ENCODE measurements at places on chromosomes 3 and 15.
A peak's percentile ranks its signal among the peaks of the same experiment; 100 is the strongest.

- DNase-seq: no peak
Measured at GRCh38 chr3:168457954-168458539, 362.3 kb upstream of the GOLIM4 start.

DNA sequence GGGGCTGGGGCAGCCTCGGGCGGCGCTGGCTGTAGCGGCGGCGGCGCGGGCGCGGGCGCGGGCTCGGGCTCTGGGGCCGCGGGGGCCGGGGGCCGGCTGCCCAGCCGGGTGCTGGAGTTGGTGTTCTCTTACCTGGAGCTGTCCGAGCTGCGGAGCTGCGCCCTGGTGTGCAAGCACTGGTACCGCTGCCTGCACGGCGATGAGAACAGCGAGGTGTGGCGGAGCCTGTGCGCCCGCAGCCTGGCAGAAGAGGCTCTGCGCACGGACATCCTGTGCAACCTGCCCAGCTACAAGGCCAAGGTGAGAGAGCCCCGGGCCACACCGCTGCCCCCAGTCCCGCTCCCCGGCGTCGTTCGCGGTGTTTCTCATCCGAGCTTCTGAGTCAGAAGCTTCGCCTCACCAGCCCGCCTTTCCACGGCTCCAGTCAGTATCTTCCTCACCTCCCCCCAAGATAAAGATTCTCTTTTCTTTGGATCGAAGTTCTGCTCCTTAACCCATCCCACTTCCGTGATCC is 600 bp downstream of the FBXO45 start:
- peak; percentile 66 for DNase-seq

DNA sequence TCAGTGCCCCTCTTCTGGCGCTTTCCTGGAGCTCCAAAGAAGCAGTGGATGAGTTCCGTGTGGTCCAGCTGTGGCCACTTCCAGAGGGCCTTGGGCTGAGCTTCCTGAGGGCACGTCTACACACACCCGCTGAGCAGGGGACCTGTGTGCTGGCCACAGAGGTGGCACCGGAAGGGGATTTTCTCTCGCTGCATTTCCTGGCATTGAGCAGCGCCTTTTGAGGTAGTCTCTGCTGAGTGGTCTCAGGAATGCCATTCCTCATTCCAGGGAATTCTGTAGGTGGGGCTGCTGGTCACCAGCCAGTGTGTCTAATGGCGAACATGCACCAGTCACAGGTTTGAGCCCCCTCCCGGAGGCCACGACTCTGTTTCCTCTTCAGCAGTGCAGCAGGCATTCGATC is 48.1 kb downstream of the AMOTL2 start:
- no peak for DNase-seq

DNA sequence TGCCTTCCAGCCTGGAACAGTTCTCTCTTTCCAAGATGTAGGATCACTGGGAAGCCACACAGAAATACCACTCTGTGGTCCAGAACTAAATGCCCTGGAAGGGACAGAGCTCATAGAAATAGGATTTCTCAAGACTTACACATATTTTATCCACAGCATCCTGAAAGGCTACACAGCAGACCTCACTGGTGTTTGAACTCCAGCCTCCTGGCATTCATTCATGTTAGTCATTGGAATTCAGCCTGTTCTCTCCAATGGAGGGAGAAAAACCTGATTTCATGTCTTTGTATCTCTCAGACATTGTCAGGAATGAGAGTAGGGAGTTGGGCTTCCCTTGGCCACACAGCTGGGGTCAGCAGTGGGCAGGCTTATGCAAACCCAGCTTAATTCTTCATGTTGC is 121.1 kb upstream of the PPP2R3A start:
- no peak for DNase-seq

GRCh38 chr3:123657111-123657510 is 72.3 kb upstream of the HACD2 start:
- DNase-seq: no peak

DNA sequence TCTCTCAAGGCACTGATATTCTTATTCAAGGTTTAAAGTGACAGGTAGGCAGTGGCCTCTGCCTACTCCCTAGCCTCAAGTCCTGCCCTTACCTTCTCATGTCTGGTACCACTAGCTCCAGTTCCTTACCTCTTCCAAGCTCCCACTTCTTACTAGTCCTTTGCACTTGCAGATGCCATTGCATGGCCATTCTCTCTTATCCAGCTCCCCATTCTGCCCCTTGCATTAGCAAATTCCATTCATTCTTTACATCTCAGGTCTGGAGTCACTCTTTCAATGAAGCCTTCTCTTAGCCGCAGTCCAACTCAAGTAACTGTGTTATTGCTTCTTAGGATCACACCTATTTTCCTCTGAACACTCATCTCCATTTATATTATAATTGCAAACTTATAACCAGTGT is 807.1 kb downstream of the EDEM1 start:
- DNase-seq: no peak

- no peak for DNase-seq
Measured at GRCh38 chr15:67311731-67312130, 57.1 kb downstream of the IQCH start.

DNA sequence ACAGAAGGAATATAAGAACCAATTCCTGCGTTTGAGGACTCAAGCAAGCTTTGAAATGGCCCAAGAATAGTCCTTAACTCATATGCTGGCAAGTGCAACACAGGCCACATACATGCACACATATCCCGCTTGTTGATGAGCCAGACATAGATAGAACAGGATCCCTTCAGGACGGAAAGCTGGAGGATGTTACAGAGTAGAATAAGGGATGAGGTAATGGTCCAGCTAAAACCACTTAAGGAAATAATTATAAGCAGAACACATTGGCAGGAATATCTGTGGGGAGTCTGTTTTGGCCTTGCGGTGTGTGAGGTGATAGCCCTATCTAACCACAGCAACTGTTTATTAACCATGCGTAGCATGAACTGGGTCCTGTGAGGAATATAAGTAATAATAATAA is 25.0 kb downstream of the SCG3 start:
- no peak for DNase-seq

GRCh38 chr3:141972399-141972798 is 96.0 kb downstream of the ATP1B3 start:
- no peak for DNase-seq

DNA sequence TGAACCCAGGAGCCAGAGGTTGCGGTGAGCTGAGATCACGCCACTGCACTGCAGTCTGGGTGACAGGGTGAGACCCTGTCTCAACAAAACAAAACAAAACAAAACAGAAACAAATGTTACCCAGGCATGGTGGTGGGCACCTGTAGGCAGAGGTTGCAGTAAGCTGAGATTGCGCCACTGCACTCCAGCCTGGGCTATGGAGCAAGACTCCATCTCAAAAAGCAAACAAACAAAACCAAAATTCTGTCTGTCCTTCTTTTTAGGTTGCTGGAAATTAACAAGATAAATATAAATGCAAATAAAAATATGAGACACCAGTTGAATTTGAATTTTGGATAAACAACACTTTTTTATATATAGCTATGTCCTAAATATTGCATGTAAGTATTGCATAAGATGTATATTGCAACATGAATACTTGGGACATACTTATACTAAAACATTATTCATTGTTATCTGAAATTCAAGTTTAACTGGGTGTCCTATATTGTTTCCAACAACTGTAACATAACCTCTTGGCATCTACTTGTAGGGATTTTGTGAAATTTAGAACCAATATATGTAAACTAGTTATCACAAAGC is 4.7 kb upstream of the CEP97 start:
- DNase-seq: no peak

GRCh38 chr3:2023959-2024358 is 74.7 kb upstream of the CNTN4 start:
- DNase-seq: no peak

GRCh38 chr3:159844801-159845261 is 143.8 kb upstream of the IL12A start:
- no peak for DNase-seq

DNA sequence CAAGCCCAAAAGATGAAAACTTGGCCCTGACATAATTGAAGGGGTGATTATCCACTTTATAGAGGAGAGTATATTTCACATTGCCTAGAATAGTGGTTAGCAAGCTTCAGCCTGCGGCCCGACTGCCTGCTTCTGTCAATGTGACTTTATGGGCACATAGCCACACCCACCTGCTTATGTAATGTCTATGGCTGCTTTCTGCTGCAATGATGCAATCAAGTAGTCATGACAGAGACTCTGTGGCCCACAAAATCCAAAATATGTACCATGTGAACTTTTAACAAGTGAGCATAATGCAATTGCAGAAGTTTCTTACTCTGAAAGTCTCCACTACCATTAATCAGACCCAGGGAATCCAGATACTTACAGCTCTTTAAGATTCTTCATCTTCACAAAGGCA is 103.1 kb downstream of the LRIG1 start:
- DNase-seq: peak; percentile 16

DNA sequence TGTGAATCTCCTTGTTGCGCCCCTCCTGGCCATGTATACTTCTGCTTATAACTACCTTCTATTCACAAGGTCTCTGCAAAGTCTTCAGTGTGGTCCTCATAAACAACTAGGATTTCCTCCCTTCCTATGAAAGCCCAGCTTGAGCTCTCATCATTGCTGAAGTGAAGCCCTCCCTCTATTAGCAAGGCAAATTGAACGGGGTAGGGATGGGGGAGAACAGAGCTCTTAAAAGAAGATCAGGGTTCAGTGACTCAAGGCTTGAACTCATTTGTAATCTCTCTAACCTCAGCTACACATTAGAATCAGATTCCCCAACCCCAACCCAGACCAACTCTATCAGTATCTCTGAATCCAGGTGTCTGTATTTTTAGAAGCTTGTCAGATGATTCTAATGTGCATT is 88.3 kb upstream of the ST8SIA2 start:
- DNase-seq: no peak

DNA sequence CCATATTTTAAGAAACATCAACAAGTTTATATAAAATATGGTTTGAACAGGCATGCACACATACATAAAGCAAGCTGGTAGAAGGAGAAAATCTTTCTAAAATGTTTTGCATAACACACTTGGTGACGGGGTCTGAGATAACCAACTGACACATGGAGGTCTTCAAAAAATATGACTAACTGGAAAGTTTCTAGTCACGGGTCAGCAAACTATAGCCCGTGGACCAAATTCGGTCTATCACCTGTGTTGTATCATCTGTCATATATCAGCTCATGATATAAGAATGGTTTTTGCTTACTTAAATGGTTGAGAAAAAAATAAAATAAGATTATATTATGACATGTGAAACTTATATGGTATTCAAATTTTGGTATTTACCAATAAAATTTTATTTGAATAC is 465.1 kb downstream of the FOXP1 start:
- DNase-seq: no peak

DNA sequence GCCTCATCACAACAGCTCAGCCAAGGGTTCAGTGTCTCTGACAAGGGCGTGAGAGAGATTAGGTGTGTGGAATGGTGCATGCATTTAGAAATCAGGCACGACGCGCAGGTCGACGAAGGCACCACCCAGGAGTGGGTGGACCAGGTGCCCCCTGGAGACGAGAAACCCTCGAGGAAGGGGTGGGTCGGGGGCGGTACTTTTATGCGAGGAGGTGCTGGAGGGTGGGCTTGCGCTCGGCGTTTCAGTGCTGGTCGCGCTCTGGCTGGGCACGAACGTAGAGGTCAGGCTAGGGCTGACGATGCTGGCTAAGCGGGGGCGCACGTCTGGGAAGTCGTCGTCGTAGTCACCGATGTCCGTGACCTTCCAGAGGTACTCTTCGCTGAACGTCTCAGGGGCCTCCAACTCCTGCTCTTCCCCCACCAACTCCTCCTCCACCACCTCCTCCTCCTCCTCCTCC is 393 bp downstream of the ERICH6 start:
- peak; percentile 36 for DNase-seq

DNA sequence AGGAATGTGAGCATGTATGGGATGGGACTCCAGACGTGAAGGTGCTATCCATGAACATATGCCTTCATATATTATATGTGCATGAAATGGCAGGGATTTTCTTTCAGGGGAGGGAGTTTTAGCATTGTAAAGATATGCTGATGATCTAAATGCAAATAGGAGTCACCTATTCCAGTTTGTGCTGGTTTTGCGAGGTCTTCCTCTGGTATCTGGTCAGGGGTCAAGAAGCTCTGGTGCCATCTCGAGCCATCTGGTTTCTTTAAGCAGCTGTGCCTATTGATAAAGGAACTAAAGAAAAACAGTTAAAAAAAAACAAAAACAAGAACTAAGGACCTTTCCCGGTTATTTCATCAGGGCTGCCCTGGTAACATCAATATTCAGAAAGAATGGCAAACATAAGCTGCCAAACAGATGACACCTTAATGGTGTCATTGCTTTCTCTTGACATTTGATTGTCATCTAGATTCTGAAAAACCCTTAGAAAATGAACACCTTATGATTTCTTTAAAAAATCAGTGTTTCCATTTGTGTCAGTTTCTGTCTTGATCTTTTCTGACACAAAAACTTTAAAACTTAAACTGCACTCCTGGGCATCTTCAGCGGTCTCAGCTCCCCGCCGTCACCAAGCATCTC is 22.7 kb downstream of the APH1B start:
- DNase-seq: no peak

- DNase-seq: no peak
Measured at GRCh38 chr3:42751609-42752008, 21.4 kb downstream of the CCDC13 start.

DNA sequence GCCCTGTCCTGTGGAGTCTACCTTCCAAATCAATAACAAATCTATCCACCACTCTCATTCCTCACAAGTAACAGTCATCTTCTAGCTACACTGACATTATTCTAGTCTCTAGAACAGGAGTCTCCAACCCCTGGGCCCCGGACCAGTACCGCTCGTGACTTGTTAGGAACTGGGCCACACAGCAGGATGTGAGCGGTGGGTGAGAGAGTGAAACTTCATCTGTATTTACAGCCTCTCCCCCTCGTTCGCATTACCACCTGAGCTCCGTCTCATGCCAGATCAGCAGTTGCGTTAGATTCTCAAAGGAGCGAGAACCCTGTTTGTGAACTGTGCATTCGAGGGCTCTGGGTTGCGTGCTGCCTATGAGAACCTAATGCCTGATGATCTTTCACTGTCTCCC is 31.9 kb downstream of the ROBO2 start:
- no peak for DNase-seq

All from activated CD4-positive, alpha-beta T cell treated with anti-CD3 and anti-CD28 coated beads, Interleukin-10, Interleukin-2, amounts not matched to agents 100 ng/mL and 50 ng/mL, durations not matched to agents 16 hours and 8 hours (primary cell).